ENCODE measurements at places on chromosomes 3 and 15.

GRCh38 chr3:73600293-73600938 lies 24.3 kb downstream of the PDZRN3 start:
- no peak for DNase-seq

DNA sequence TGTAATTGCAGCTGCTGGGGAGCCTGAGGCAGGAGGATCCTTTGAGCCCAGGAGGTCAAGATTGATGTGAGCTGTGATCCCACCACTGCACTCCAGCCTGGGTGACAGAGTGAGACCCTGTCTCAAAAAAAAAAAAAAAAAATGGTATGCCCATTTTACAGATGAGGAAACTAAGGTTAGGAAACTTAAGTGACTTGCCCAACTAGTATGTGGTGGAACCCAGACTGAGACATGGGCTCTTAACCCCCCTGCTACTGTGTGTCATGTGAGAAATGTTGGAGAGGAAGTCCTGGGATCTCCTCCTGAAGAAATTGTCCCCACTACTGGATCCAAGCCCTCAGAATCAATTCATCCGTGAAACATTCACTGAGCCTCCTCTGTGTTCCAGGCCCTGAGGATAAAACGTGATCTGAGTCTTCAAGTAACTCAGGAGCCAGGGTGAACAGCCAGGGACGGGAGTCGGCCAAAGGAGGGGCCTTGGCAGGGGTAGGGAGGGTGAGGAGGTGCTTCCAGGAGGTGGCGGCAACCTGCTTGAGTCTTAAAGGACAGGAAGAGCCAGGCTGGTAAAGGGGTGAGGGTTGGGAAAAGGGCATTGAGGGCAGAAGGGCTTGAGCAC lies 19.6 kb upstream of the RNU6-1 start:
- DNase-seq = no peak

DNA sequence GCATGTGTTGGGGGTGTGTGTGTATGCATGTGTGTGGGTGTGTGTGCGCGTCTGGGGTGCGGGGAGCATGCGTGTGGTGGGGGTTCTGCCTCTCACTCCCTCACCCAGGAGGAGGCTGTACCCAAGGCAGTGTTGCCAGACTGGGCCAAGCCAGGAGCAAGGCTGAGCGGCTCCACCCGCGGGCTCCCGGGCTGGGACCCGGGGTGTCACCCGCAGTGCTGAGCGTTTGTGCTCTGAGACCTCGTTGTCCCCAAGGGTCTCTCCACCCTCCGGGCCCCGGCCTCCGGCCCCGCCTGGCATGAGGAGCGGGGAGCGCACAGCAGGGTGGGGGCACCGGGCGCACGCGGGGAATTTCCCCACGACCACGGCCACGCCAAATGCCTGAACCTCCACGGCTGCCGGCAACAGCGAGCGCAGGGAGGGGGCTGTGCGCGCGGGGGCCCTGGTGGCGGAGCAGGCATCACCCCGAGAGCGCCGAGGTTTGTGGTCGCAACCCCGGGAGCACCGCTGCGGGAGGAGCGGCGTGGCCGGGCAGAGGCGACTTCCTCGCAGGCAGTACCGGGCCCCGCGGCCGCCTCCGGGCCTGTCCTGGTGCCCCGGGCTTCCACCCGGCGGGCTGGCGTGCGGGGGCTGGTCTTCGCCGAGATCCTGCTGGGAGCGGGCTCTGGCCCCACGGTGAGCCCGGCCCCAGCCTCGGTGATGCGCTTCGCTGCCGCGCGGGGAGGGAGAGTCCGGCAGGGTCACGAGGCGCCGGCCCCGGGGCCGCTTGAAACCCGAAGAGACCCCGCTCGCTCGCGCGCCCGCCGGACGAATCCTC lies 7.4 kb upstream of the OCA2 start:
- DNase-seq = no peak

DNA sequence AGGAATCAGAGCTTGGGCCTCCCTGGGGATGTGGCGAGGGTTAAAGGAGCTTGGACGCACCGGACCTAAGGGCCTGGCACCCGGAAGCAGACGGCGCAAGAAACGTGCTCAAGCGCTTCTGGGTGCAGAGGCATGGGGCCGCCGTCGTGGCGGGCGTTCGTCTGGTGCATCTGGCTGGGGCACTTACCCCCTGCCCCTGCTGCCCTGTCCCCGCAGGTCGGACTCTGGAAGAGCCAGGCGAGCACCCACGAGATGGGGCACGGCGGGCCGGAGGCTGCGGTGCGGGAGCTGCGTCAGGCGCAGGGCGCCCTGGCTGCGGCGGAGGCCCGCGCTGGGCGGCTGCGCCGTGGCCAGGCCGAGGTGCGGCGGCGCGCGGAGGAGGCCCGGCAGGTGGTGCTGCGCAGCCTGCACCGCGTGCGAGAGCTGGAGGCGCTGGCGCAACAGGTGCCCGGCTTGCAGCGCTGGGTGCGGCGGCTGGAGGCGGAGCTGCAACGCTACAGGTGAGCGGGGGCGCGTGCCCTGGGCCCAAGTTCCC lies 2.5 kb downstream of the EFCC1 start:
- DNase-seq = no peak

DNA sequence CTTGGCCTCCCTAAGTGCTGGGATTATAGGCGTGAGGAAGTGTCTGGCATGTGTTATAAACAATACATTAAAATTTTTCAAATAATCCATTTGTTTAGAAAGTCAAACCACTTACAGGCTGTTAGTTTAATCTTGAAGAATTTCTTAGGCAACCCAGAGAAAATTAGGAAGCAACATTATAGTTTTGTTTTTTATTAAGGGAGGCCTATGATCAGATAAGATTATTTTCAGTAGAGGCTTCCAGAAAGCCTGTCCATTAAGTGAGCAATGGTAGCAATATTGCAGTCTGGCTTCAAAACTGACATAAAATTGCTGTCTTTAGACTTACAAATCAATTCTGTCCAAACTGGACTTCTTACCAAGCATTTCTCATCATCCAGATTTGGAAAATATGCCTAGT lies 49.6 kb downstream of the CD47 start:
- DNase-seq = no peak

- no peak for DNase-seq
Measured at GRCh38 chr3:143977341-143978262, 6.0 kb downstream of the DIPK2A start.

All from memory B cell (primary cell).